T-helper 2 cell treated with Interferon-gamma antibody and Interleukin-4, amounts not matched to agents 5 μg/mL and 100 μg/mL, for 36 hours (primary cell): ENCODE measurements at places on chromosomes 1 and 21.
A peak's percentile ranks its signal among the peaks of the same experiment; 100 is the strongest.

DNA sequence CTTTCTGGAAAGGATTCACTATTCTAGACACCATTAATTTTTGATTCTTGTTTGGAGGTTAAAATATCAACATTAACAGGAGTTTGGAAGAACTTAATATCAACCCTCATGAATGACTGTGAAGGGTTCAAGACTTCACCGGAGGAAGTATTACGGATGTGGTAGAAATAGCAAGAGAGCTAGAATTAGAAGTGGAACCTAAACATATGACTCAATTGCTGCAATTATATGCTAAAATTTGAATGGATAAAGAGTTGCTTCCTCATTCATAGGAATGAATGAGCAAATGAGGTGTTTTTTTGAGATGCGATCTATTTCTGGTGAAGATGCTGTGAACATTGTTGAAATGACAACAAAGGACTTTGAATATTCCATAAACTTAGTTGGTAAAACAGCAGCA, 77.9 kb upstream of the TNFSF4 start:
- DNase-seq = no peak

GRCh38 chr21:28334407-28334806, 658.3 kb downstream of the LTN1 start:
- no peak for DNase-seq

DNA sequence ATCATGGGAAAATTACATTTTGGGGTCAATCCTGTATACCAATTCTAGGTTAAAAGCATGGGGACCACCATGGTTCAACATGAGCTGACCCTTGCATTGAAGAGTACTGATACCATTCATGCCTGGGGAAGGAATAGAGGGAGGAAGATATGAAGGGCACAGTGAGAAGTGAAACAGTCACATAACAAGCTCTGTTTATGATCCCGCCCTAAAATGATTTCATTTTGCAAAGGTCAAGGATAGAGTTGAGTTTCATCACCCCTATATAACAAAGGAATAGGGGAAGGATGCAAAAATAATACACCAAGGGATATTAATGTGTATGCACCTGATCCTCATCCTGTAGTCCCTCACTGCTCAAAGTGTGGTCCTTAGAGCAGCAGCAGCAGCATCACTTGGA, 2.5 kb upstream of the HLCS start:
- DNase-seq = no peak

GRCh38 chr1:22077728-22078127, 25.2 kb downstream of the CDC42 start:
- no peak for DNase-seq

DNA sequence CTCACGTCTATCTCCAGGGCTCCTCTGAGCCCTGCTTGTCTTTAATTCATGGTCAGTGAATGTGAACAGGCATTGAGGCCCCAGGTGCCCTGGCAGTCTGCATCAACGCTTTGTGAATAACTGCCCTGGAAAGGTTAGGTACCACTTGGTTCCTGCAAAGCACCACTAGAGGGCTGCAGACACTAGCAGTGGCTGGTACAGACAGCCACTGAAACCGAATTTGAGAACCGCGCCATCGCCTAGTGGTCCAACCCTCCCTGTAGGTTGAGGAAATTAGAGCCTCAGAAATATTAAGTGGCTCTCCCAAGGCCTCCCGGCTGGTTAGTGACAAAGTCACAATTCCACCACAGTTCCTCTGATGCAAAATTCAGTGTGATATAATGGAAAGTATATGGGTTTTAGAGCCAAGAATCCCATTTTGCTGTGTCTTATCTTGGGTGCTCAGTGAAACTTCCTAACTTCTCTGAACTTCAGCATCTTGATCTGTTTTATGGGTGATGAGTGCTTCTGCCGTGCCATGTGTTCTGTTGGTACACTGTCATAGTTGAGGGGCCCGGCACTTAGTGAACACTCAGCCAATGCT, 46.2 kb upstream of the BCL9 start:
- DNase-seq = peak; percentile 60

DNA sequence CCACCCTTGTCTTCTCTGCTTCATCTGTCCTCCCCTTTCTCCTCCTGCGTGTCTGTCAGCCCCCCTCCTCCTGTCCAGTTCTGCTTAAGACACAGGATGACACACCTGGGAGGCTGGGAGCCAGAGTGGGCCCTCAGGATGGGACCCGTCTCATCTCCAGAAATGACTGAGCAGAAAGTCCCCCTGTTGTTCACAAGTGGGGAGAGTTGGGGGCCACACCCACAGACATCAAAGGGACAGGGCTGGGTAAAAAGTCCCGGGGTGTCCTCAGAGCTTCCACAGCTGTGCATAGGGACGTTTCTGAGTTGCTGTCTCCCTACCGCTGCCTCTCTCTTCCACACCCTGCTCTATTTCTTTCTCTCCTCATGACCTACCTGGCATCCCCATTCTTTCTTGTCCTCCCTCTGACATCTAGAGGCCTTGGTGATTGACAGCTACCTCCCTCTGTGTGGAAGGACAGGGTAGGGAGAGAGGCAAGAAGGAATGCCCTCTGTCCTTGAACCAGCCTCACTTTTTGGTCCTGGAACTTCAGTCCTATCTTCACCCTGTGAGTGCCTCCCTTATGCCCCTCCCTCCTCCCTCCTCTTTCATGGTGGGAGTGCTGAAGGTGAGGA, 19.5 kb upstream of the SH2D2A start:
- peak; percentile 65 for DNase-seq

DNA sequence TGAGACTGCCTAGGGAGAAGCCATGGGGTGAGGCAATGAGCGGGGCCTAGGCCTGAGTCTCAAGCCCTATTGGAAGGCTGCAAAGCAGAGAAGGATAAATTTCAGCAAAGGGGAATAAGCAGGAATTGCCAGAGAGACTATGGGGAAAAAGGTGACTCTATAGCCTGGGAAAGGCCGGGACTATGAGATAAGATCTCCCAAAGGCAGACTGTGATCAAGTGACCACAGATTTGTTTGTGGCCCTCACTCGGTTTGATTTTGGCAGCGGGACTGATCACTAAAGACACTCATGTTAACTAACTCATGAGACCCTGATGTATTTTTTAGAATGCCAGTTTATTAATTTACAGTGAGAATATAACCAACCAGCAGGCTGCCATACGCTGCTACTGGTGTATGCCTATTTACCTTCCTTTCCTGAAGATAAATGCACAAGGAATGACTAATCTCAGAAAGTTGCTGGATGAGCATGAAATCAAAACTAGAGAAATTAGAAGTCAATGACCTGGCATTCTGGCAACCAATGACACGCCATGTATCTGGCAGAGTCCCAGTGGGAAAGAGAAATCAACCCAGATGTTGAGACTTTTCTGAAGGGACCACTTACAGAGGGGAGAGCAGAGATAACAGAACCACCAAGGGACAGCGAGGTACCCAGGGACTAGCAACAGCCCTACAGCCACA, 4.3 kb downstream of the HSF2BP start:
- no peak for DNase-seq

GRCh38 chr1:185645686-185646085, 88.5 kb upstream of the HMCN1 start:
- no peak for DNase-seq

GRCh38 chr21:34911360-34911759, 137.7 kb downstream of the RUNX1 start:
- DNase-seq = no peak

DNA sequence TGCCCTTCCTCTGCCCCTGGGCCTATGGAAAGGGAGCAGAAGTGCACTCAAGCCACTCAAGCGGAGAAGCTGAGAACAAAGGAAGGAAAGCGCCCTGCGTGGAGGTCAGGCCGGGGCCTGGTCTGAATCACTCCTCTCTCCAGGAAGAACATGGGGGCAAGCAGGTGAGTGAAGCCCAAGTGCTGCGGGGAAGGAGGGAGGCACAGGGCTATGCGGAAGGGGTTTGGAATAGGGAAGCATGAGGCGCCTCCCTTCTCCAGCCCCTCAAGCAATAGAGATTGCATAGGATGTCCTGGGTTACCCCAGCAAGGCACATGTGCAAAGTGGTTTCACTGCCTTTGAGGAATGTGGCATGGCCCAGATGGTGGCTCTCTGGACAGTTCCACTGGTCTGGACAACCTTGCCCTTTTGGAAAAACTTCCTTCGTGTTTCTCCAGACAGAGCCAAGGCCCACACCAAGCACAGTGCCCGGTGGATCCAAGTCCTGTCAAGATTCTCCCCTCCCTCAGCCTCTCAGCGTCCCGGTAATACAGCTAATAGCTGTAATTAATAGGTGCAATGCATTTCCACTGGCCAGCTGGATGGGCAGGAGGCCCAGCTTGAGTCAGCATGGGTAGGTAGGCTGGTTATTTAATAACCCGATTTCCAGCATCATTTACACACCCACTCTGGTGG, 13.7 kb downstream of the BLACAT1 start:
- no peak for DNase-seq

GRCh38 chr1:15788624-15789301, 18.7 kb downstream of the UQCRHL start:
- DNase-seq = no peak

- DNase-seq = peak; percentile 63
Observed at GRCh38 chr1:54800899-54801759, at the start of gene TTC22. TSS of gene TTC22 (minus strand) at chr1:54801323. CDS start at chr1:54801163, 160 bp downstream.

DNA sequence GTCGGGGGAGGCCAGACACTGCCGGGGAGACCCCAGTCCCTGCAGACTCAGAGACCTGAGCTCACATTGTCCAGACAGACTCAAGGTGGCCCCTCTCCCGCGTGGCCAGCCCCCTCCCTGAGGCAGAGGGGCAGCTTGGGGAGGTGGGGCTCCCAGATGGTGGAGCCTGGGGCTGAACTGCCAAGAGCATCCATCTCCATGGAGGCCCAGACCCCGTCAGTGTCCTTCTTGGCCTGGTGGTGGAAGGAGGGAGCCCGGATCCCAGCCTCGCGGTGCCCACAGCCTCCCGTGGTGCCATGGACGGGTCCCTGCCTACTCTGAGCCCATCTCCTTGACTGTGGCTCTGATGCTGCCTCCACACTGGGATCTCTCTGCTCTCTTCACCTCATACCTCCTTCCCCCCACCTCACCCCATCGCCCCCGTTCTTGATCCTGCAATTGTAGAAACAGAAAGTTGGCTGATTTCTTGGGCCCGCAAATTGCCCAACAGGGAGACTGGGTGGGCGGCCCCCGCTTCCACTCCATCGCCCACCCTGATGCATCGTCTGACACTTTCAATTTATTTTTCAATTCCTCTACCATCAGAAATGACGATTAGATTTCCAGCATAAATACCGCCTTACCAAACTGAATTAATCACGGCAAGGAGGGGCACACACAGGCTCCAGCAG, 348.9 kb downstream of the MATN1 start:
- DNase-seq = no peak

DNA sequence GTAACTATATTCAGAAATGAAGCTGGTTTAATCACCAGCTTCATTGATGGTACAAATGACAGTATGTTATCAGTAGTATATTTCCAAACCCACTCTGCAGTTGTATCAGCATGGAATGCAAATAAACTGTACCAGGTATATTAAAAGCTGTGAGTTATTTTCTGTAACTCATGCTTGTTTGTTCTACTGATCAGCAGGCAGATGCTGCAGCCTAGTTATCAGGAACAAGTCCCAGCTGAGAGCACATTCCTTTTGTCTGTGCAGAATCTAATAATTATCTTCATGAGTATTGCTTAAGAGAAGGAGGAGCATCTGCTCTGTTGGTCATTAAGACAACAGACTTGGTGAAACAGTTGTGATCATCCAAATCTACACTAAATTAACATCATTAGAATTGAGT, 1331.1 kb downstream of the MRPL39 start:
- DNase-seq = no peak

- DNase-seq = no peak
Observed at GRCh38 chr21:16324630-16325029, 594.8 kb downstream of the USP25 start.

DNA sequence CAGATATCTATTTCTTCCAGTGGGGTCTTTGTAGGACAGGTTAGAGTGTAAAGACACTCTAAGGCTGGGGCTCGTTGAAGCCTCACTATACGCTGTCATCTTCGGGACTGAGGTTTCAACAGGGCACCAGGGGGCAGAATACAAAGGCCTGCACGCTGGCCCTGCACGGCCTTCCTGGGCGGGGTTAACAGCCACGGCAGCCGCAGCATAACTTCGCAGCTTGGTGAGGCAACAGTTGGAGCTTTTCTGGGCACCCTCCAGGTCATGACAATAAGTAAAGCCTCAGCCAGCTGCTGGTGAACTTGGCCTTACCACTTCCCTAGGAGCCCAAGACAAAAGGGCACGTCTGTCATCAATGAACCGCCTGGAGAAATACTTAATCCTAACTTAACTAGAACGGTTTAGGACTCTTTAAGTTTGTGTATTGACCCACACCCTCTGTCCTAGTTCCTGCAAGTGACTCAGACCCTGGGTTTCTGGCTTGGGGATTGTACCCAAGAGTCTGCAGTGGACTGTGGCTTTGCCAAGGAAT, 2.3 kb upstream of the RUNX1 start:
- peak; percentile 86 for DNase-seq

- DNase-seq = no peak
Observed at GRCh38 chr1:35269989-35270289, 1.4 kb downstream of the ZMYM4 start.

DNA sequence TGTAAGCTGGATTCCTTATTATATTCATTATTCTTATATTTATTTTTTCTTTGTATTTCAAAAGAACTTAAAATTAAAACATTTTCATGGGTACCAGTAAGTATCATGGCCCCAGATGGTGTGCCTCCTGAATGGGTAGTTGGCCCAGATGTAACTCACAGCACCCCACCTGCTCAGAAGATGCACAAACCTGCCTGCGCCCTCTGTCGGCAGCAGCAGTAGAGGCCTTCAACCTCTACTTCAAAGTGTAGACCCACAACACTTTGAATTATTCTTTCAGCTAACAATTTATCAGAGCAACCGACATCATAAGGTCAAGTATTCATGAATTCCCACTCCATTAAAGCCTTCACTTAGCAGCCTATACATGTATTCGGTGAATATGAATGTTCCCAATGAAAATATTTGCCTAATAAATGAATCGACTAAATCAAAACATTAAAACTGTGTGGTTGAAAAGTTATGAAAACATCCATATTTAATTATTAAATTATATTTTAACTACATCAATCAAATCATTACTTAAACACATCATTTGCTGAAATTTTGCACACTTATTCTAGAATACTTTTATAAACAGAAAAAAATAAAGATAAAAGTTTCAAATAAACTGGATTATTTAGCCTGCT, 25.4 kb downstream of the PIGM start:
- peak; percentile 66 for DNase-seq

DNA sequence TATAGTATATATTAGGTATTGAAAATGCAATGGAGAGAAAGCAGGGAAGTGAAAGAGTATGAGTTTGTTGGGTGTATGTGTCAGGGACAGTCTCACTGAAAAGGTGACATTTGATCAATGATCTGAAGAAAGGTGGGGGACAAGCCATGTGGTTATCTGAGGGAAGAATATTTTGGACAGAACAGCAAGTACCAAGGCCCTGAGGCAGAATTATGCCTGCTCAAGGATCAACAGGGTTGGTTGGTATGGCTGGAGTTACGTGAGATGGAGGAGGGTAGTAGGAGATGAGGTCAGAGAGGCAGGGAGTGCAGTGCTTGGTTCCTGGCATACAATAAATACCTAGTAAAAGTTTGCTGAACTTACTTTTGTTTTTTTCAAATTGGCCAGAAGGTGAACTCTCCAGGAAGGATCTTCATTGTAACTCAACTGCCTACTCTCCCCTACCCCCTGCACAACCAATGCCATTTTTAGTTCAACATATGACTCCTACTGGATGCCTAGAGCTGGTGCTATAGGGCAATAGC, 1.8 kb downstream of the LAMTOR2 start:
- DNase-seq = no peak
